Smooth muscle cell of the umbilical artery (primary cell): ENCODE measurements at places on chromosomes 4 and X. TPM values are rescaled to one million over a fixed set of nuclear protein-coding genes. Genes with fewer than 3 reads are reported as not detected.

Gene FBXO8
- total RNA-seq = 31.7 and 47.2 TPM in 2 replicates

Gene STK32B
- total RNA-seq = 0.59 and 1.6 TPM in 2 replicates

Gene MND1
- 1.8 and 3.0 TPM in 2 replicates for total RNA-seq

Gene GLOD5
- not detected in 2 replicates for total RNA-seq

Gene PCDH18
- total RNA-seq = 9.7 and 30.0 TPM in 2 replicates

Gene LARP7
- 25.2 and 26.0 TPM in 2 replicates for total RNA-seq

Gene KIAA1210
- not detected in 2 replicates for total RNA-seq

Gene PLAC1
- total RNA-seq = 1.2 and 2.1 TPM in 2 replicates

Gene UGT2B10
- total RNA-seq = not detected in 2 replicates

Gene ATP1B4
- not detected in 2 replicates for total RNA-seq

Gene USP17L11
- total RNA-seq = not detected in 2 replicates

Gene ARHGAP36
- not detected in 2 replicates for total RNA-seq

Gene RBM46
- total RNA-seq = not detected in 2 replicates

Gene HUWE1
- 84.3 and 191 TPM in 2 replicates for total RNA-seq

Gene CSAG3
- total RNA-seq = not detected in 2 replicates

Gene FGG
- total RNA-seq = not detected in 2 replicates

Gene SRPX
- 94.4 and 124 TPM in 2 replicates for total RNA-seq

Gene GPR173
- 2.4 and 8.4 TPM in 2 replicates for total RNA-seq

Gene FHIP1A
- total RNA-seq = 0.30 and 0.32 TPM in 2 replicates

Gene CFAP47
- total RNA-seq = under 0.01 TPM in 1 of 2 replicates, not detected in the other

Gene NR3C2
- 1.8 TPM in 2 replicates for total RNA-seq

Gene SMPX
- total RNA-seq = not detected in 2 replicates

Gene DNASE1L1
- total RNA-seq = 116 and 119 TPM in 2 replicates

Gene DNAAF6
- not detected in 2 replicates for total RNA-seq

Gene FGF16
- 0.30 TPM in 1 of 2 replicates, not detected in the other for total RNA-seq

Gene SPATA4
- under 0.01 and 0.23 TPM in 2 replicates for total RNA-seq

Gene ADH1B
- total RNA-seq = 0.09 and 0.30 TPM in 2 replicates

Gene EFHC2
- 0.23 and 0.89 TPM in 2 replicates for total RNA-seq

Gene STARD8
- 0.59 and 4.0 TPM in 2 replicates for total RNA-seq

Gene SHROOM2
- total RNA-seq = 3.0 and 4.5 TPM in 2 replicates

Gene ERAS
- total RNA-seq = not detected in 2 replicates

Gene ZCCHC4
- total RNA-seq = 14.3 and 16.7 TPM in 2 replicates

Gene MGARP
- total RNA-seq = 20.4 and 46.9 TPM in 2 replicates

Gene PCSK1N
- total RNA-seq = 1.1 and 1.2 TPM in 2 replicates

Gene PTCHD1
- not detected in 2 replicates for total RNA-seq

Gene NOX1
- not detected in 2 replicates for total RNA-seq

Gene CXCL13
- not detected in 2 replicates for total RNA-seq

Gene MTMR8
- not detected in 2 replicates for total RNA-seq

Gene ZCCHC18
- 0.30 and 0.88 TPM in 2 replicates for total RNA-seq

Gene AR
- 0.89 and 2.1 TPM in 2 replicates for total RNA-seq

Gene TCEAL3
- total RNA-seq = 15.8 and 16.3 TPM in 2 replicates

Gene RAB39B
- total RNA-seq = 0.69 and 1.5 TPM in 2 replicates

Gene PNMA3
- total RNA-seq = 0.09 and 0.89 TPM in 2 replicates

Gene RHOXF2
- not detected in 2 replicates for total RNA-seq

Gene HPGDS
- not detected in 2 replicates for total RNA-seq

Gene ZNF718
- 3.0 and 6.0 TPM in 2 replicates for total RNA-seq

Gene BMX
- total RNA-seq = 0.23 and 0.30 TPM in 2 replicates

Gene GPRASP2
- 20.1 and 25.5 TPM in 2 replicates for total RNA-seq

Gene HSFX3
- total RNA-seq = not detected in 2 replicates

Gene NMU
- not detected in 2 replicates for total RNA-seq

Gene TSPAN7
- not detected in 2 replicates for total RNA-seq

Gene CDKL5
- 3.6 and 5.0 TPM in 2 replicates for total RNA-seq

Gene GJB1
- total RNA-seq = not detected in 2 replicates

Gene CCDC110
- 5.0 and 7.8 TPM in 2 replicates for total RNA-seq

Gene SSX2B
- total RNA-seq = not detected in 2 replicates
